ENCODE measurements at places on chromosomes 16 and 17.
A peak's percentile ranks its signal among the peaks of the same experiment; 100 is the strongest.

- no peak for DNase-seq
These were observed 177.1 kb upstream of the WSCD1 start for GRCh38 chr17:5892921-5893675.

DNA sequence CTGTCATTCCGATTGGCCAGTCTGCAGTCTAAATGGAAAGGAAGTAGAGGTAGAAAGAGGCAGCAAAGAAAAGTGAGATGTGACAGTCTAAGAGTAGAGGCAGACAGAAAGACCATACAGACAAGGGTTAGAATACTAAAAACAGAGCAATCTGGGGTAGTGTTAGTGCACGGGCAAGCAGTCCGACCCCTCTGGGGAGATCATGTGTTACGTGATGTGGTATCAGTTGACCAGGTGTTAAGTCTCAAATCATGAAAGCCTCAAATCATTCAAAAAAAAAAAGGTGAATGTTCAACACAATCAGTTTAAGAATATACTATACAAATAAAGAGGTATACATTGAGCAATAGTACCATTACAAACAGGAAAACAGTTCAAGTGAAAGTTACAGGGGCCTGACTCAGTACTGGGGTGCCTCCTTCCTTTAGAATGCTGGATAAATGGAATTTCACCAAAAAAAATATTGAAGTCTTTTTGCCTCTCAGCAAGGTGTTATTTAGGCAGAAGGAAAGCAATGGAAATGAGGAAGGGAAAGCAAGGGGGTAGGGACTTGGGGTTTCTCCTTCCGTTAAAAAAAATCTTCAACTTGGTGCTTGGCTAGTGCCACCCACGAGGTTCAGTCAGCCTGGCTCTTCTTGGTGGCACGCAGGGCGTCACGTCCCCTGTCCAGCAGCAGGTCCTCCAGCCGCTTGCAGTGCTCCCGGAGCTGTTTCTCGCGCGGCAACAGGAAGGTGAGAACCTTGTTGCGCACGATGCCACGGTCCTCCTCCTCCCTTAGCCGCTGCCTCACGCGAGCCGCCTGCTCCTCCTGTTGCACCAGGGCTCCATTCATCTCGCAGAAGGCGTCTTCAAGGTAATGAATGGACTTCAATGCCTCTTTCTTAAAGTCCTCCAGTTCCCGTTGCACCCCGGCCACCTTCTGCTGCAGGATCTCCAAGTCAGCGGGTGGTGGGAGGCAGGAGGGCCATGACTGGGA, 616 bp downstream of the CCDC182 start:
- no peak for DNase-seq

DNA sequence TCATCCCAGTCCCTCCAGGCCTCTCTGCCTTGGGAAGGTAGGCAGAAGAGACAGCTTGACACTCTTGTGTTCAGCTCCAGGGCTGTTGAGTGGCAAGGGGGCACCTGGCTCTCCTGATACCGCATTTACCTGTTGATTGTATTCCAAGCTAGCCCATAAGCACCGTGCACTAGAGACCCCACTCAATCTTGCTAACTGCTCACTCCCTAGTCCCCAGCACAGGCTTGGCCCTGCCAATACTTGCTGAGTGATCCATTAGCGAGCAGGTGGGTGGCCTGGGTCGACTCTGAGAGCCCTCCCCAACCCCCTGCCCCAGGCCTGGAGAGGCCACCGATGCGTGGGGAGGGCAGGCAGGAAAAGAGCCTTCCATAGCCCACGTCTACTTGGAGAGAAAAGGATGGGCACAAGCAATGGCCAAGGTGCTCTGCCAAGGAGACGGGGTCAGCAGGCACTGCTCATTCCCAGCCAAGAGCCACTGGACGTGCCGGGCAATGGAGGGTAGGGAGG, 29.5 kb downstream of the FA2H start:
- DNase-seq: no peak

- DNase-seq: no peak
These were observed 1990.3 kb downstream of the TP53TG3F start for GRCh38 chr16:35449663-35450062.

GRCh38 chr17:81018044-81018802, 16.7 kb upstream of the BAIAP2 start:
- no peak for DNase-seq

DNA sequence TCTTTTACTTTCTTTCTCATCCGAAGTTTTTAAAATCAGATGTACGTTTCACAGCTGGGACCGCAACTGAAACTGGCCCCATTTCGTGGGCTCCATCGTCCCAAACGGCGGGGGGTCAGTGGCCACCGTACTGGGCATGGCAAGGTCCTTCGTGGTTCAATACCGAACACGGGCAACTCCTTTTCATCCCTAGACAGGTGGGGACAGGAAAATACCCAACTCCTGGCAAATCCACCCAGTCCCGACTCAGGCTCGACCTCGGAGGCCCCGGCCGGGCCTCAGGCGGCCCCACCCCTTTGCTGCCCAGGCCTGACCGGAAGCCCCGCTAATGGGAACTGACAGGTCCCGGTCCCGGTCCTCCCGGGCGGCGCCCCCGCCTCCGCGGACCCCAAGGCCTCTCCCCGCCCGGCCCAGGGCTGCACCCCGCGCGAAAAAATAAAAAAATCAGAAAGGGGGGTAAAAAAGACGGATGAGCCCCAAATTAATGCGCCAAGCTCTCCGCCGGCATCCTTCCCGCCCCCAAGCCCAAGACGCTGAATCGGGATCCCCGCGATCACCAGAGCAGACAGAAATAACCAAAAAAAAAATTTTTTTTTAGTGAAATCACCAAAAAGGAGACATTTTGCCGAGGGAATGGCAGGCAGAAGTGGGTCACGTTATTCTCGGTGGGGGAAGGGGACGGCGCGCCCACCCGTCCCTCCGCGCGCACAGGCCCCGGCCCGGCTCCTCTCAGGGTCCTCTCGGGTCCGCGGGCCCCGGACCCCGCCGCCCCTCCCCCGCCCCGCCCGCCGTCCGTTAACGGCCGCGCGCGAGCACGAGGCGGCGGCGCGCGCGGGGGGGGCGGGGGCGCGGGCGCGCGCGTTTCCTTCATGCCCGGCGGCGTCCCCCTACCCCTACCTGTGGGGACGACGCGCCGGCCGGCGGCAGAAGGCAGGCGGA, 562 bp downstream of the ZC3H7A start:
- no peak for DNase-seq

DNA sequence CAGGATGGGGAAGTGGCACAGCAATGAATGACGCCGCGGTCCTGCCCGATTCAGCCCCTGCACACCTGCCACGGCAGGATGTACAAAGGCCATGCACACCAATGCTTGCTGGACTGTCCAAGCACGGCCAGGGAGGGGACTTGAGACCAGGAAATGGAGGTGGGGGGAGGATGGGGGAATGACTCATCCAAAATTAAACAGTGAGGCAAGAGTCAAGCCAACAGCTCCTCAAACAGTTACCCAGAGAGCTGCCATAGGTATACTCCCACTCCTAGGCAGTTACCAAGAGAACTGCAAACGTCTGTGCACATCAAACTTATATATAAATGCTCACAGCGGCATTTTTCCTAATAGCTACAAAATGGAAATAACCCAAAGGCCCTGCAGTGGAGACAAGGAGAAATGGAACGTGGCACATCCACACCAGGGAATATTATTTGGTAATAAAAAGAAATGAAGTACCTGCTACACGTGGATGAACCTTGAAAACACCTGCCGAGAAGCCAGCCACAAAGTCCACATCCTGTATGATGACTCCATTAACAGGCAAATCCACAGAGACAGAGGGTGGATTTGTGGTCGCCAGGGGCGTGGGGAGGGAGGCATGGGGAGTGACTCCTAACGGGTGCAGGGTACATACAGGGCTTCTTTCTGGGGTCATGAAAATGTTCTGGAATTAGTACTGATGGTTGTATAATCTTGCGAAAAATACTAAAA, 54.1 kb downstream of the VAC14 start:
- DNase-seq: no peak

- no peak for DNase-seq
These were observed 56.1 kb upstream of the RBL2 start for GRCh38 chr16:53378138-53378537.

DNA sequence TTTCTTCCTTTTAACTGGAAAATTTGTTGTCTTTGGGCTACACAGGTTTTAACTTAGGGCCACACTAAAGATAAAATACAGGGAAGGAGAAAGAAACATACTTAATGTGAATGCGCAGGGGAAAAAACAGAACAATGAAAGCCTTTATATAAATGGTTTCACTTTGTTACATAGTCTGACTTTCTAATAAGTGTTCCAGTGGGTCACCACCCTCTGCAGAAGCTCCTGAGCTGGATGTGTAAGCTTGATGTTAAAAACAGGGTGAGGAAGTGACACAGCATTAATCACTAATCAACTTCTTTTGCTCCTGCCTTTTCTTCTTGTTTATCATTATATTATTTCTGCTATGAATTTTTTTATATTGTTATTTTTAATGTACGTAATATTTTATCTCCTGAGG, 445.6 kb upstream of the CA10 start:
- DNase-seq: no peak

DNA sequence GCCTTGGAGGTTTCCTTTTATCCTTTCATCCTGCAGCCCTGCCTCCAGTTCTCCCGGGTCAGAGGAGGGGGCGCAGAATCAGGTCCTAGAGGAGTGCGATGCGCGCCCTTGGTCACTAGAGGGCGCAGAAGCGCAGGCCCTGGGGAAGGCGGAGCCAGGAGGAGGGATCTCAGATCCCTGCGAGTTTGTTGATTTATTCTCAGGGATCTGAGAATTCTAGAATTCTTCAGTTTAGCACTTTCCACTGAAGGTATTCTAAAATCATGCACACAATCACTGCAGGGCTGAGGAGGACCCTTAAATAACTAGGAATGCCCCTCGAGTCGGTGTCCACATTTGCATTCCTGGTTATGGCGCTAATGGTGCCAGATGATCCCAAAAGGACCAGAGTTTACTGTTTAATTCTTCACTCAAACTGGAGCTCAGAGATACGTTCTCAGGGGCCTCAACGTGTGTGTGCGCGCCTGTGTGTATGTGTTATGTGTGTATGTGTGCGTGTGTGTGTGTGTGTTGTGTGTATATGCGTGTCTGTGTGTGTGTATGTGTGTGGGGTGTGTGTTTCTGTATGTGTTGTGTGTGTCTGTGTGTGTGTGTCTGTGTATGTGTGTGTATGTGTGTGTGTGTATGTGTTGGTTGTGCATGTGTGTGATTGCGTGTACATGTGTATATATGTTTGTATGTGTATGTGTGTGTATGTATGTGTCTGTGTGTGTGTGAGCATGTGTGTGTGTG, 6.9 kb upstream of the ELAC2 start:
- DNase-seq: peak; percentile 76

DNA sequence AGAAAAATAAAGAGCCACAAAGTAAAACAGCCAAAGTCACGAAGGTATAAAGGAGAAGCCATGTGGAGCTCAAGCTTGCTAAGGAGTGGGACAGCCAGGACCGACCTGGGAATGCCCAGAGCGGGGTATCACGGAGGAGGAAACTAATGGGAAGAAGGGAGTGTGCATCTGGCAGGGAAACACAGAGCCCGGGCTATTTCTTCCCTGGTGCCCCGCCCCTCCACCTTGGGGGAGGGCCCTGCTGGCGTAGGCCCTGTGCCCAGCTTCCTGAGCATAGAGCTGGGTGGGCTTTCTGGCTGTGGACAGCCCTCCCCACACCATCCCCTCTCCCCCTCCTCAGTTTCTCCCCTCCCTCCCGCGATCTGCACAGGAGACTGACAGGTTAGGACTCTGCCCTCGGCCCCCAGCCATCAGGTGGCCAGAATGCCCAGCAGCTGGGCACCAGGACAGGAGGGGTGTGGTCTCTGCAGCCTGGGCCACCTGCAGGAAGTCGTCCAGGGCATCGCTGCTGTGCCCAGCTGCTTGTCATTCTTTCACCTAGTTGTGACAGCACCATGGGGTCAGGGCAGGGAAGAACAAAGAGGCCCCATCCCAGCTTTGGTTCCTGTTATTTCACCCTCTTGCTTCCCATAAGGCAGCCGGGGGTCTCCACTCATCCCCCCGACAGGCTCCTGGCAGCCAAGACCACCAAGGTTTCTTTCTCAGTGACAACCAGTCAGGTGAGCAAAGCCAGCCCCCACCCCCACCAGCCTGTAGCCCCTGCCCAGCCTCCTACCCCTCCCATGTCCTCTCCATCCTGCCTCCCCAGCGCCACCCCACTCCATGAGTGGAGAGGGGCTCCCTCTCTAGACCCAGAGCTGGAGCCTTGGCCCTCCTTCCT, 7.1 kb upstream of the DCAF7 start:
- no peak for DNase-seq

DNA sequence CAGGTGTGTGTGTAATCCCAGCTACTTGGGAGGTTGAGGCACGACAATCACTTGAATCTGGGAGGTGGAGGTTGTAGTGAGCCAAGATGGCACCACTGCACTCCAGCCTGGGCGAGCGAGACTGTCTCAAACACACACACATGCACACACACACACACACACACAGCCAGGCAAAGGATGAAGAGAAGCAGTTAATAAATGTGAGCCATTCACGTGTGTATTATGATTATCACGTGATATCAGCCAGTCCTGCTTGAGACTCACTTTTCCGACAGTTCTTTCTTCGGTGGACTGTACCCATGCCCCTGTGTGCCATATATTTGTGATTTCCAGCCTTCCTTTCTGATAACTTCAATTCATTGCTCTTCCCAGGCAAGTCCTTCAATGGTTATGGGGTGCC, 119.3 kb downstream of the PRKCB start:
- DNase-seq: no peak

DNA sequence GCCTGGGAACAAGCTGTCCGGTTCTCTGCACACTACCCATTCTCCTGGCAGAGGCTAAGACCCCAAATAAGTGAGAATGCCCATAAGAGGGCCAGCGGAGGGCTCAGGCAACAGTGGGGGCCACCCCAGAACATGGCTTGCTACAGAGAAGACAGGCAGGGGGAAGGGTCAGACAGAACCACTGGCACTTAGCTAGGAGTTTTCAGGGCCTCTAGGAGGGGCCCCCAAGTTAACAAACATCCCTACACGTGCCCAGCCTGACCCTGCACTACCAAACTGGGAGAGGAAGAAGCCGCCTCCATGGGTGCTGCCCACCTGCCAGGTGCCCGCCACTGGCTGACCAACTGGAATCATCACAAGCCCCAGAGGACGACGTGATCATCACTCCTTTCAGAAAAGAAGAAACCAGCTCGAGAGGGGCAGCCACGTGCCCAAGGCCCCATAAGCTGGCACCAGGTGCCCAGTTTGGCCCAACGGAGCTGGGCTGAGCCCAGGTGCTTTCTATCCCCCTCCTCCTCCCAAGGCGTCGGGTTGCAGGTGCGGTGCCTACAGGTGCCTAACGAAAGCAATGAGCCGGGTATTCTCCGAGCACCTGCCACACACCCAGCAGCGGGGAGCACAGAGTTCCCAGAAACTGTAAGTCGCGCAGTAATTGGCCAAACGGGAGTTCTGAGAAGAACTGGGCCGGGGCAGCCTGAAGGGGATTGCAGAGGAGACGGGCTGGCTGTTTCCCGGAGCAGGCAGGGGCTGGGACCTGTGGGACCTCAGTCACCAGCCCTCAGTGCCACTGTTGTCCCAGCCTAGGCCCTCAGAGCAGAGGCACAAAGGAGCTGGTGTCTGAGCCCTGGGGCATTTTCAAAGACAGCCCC, 13.2 kb downstream of the RPH3AL start:
- DNase-seq: no peak

DNA sequence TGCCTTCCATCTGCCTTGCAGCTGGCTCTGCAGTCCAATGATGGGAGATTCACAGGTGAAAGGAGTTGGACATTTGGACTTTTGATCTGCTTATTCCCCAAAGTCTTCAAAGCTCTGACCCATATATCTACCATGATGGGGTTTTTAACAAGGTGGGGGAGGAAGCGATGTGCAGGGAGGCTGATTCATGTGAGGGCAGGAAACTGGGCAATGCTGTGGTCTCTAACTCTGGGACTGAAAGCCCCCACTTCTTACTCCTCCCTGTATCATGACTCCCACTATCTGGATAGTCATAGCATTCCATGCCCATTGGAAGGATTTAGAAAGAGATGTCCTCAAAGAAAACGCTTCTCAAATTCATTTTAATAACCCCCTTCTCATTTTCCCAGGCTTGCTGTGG, 16.3 kb downstream of the HOXB1 start:
- DNase-seq: no peak

GRCh38 chr17:44210342-44211192, 8.9 kb downstream of the UBTF start:
- DNase-seq: peak; percentile 93

All from muscle of back (tissue), 13 donors.